CD8-positive, alpha-beta T cell (primary cell): ENCODE measurements at places on chromosomes 13 and 19. TPM values are rescaled to one million over a fixed set of nuclear protein-coding genes. Genes with fewer than 3 reads are reported as not detected.

DNA sequence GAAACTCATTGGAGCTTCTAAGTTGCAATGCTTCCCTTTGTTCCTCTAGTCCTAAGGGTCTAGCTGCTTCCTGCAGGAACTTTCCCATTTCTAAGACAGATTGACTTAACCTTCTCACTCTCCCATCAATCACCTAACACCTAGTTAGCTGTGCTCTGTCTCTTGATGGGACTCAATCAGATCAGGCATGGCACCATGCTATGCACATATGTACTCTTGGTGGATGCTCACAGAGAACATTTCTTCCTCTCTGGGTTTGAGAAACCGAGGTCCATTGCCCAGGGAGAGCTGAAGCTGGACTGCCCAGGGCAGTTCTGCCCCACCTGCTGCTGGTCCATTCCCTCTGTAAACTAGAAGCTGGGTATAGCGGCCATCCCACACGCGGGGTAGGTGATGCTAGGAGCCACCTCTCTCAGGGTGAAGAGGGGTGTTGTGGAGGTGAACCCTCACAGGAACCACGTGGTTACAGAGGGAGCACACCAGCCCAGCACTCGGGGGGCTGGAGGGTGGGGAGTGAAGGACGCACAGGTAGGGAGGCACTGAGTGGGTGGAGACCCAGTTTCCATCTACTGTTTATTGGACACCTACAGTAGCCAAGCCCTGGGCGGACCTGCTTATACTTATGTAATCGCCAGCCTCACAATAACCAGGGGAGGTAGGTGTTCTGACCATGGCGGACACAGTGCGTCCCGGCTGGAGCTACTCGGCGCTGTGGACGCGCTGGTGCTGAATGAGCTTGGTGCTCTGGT is 3.1 kb upstream of the UBE2M start:
- DNase-seq = no peak

- DNase-seq = no peak
Measured at GRCh38 chr19:46616631-46617322, 8.1 kb downstream of the PTGIR start.

Gene ZNF730
- not detected for total RNA-seq

- DNase-seq = peak; percentile 99
Measured at GRCh38 chr19:1074544-1075283, 7.7 kb downstream of the ARHGAP45 start.

DNA sequence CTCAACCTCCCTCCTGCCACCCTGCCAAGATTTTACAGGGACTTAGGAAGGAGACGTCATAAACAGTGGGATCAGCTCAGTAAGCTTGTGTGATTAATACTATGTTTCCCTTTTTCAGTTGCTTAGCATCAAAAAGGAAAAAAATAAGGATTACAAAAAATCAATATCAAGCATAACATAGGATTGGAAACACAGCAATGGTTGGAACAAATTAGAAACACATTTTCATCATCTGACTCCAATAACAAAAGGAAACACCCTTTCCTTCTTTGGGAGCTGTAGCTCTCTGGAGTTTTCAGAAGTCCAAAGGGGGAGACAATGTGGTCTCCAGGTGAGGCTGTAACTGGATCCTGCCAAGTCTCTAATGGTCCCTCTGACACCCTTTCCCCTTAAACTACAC is 233.4 kb downstream of the B3GLCT start:
- DNase-seq = no peak

GRCh38 chr13:51452361-51453206 is at the start of gene INTS6:
INTS6 (minus strand) TSS chr13:51453036; CDS start chr13:51452525, 511 bp downstream.
- DNase-seq = peak; percentile 99

DNA sequence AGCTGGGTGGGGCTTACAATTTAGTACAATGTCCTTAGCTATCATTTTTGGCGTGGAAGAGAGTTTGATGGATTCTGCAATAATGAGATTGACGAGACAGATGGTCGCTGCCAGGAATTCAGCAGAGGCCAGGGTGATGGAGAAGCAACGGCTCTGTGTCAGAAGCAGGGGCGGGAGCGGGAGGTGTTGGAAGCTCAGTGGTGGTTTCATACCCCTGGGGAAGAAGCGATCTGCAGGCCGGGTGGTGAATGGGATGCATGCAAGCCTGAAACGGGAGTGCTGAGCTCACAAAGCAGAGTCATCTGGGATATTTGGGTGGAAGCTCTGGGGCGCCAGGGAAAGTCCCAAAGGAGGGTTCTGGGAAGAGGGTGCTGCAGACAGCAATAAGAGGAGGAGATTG is 370.8 kb downstream of the ZNF536 start:
- DNase-seq = no peak

Gene CACNA1A
- not detected for total RNA-seq

DNA sequence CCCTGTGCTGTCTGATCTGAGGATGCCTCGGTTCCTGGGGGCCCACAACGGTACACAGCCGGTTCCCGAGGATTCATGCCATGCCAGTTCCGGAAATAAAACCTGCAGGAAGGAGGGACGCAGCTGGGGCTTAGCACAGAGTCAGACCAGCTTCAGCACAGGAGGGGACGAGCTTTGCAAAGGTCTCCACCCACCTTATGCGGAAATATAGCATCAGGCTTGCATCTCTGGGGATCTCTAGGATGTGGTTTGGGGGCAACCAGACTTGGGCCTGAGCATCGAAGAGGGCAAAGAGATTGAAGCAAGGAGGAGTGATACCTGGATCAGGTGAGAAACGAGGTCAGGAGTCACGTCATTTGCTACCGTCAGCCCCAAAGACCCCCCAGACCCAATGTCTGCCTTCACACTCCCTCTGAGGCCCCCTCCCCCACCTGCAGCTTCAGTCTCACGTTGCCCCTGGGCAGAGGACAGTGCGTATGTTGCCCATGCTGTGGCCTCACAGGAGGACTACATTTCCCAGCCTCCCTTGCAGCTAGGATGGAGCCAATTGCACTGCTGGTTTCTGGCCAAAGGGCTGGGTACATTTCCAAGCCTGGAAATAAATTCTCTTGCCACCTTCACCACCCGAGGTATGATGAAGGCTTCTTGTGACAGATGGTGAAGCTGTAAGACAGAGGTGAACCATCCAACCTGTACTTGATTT is 12.1 kb downstream of the TYK2 start:
- DNase-seq = no peak

GRCh38 chr19:10339380-10339960 is at the start of gene ICAM3:
ICAM3 (minus strand) TSS chr19:10339624; CDS start chr19:10339614, 10 bp downstream.
- DNase-seq = peak; percentile 83

Gene ZNF525
- total RNA-seq = 26.4 TPM

- peak; percentile 54 for DNase-seq
Measured at GRCh38 chr13:99028890-99029289, 51.0 kb upstream of the DOCK9 start.

GRCh38 chr19:42426643-42427042 is 545 bp downstream of the LIPE start:
- DNase-seq = no peak

Gene ZNF780B
- total RNA-seq = 14.8 TPM

Gene ZNF229
- total RNA-seq = 0.25 TPM

DNA sequence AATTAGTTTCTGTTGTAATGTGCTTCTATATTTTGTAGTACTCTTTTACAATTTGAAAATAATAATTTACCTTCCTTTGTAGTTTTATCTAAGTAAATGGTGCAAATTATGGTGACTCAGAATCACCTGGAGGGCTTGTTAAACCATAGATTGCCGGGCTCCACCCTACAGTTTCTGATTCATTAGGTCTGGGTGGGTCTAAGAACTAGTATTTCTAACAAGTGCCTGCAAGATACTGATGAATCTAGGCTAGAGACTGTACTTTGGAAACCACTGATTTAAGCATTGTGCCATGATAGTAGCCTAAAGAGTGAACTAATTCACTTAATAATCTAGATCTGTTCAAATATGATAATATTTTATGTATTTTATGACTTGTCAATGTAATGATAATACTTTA is 437.4 kb upstream of the SPRY2 start:
- no peak for DNase-seq

GRCh38 chr19:49127674-49128544 is 8.6 kb downstream of the PPFIA3 start:
- DNase-seq = peak; percentile 91

- DNase-seq = no peak
Measured at GRCh38 chr19:47309608-47310007, at the start of gene C5AR1. C5AR1 (plus strand) TSS chr19:47309861; CDS start chr19:47309896, 35 bp downstream.

Gene SERPINE3
- total RNA-seq = not detected

DNA sequence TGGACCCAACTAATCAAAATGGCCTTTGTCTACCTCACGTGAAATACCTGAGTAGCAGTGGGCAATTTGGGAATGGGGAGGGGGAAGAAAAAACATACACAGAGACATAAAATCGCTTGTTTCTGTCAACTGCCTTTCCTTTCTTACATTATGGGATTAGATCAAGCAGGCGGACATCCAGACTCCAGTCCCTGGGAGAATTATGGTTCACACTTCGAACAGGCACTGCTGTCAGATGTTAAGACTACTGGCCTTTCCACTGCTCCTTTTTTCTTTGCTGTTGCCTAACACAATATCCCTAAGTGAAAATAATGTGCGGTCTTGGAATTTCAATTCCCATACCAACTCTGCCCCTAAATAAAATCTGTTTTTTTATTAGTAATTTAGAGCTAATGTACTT is 1719.7 kb upstream of the SLC10A2 start:
- DNase-seq = no peak

DNA sequence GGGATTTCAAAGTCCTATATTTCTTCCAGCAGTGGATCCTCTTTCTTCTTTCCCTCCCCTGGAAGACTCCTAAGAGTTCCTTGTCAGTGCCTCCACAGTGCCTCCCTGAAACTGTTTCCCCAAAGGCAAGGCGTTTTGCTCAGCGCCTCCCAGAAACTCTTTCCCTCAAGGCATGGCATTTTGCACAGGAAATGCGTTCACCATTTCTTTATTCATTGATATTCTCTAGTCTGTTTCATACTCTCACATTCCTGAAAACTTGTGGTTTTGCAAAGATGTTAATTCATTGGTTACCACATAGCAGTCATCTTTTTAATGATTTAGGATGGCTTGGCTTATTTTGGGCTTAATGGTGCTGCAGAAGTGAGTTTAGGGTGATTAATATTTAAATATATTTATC is 177.3 kb upstream of the SLC10A2 start:
- no peak for DNase-seq

DNA sequence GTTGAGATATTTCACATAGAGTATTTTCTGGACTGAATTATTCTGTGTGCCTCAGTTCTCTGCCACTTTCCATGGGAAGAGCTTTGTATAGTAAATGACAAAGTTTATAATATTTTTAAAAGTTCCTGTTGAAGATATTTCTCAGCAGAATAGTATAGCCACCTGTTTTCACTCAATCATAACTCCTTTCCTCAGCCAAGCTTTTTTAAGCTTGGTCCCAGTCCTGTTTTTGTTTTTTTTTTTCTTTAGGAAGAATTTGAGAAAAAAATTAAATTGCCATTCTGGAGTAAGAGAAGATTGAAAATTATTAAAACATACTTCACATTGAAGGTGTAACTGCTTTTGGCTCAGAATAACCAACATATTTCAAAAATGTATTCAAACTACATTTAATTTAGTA is 55.5 kb downstream of the ENOX1 start:
- no peak for DNase-seq

DNA sequence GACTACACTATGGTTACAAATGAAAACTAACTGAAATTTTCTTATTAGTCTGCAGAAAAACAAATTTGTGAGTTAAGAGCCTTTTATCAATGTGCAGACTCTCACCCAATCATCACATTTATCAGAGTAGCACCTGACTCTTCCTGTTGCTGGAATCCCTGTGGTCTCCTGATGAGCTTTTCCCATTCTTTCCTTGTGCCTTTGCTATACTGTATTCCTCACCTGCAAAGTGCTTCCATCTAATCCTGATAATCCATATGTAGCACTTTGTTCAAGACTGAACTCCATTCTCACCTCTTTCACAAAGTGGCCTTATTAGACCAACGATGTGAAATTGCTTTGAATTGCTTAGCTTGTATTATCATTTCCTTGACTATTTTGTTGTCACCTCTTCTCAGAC is 225.3 kb downstream of the LHFPL6 start:
- DNase-seq = no peak

GRCh38 chr19:49327878-49328544 is 3.0 kb upstream of the SLC6A16 start:
- DNase-seq = peak; percentile 58

- DNase-seq = peak; percentile 27
Measured at GRCh38 chr13:98450539-98451111, 126.3 kb downstream of the STK24 start.

- DNase-seq = no peak
Measured at GRCh38 chr19:7521551-7522071, 813 bp upstream of the MCOLN1 start.

Gene FOSB
- total RNA-seq = 631 TPM

DNA sequence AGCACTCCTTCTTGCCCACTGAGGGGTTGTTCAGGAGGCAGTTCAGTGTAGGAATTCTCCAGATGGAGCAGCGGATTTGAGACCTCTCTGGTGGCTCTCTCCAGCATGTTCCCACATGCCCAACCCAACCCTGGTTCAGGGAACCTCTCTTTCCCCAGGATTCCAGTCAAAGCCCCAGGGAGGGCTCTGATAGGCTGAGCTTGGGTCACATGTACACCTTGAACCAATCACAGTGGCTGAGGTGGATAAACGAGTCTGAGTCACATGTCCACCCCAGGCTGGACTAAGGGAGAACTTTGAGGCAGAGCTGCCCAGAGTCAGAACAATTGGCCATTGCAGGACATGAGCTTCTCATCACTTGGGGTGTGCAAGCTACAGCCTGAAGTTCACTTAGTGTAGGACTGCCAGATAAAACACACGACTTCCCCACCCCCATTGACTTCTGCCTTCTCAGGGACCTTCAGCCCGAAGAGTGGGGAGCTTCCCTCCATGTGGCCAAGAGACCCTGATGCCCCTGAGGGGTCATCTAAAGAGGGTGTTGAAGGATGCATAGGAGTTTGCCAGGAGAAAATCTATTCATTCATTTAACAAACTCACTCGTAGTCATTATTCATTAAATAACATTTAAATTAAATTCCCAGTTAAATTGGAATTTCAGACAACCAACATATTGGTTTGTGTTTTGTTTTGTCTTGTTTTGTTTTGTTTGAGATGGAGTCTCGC is 4.0 kb upstream of the MAST3 start:
- DNase-seq = no peak

- DNase-seq = no peak
Measured at GRCh38 chr13:73957889-73958288, 176.3 kb downstream of the KLF12 start.

DNA sequence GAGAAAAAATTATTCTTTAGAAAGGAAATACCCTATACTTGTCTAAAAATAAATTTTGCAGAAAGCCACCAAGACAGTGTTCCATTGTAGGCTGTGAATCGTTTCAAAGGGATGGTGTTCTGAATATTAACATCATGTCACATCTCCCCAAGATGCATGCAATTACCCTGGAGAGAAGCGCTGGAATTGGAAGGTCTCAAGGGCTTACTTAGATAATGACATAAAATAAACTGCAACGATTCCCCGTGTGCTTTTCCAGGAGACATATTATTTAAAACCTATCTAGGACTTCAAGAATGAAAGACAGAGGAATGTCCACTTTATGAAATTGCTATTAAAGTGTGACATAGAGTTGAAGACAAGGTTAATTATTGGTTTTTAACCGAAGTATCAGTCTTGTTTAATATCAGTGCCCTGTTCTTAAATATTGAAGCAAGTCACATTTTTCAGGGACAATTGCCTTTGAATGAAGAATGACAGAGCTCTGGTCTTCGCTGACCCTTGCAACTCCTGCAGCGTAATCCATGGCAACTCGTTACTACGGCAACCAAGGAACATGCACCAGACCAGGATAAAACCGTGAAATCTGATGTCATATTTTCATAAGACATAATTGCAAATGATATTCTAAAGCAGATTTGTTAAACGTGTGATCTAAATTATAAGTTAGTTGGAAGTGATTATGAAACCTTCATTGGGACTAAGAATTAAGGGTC is 91.7 kb downstream of the EFNB2 start:
- DNase-seq = no peak

Gene ZNF208
- 0.61 TPM for total RNA-seq

Gene FXYD1
- total RNA-seq = 2.4 TPM

Gene OVOL3
- total RNA-seq = not detected
